ENCODE measurements at places on chromosomes 12 and 14.

- no peak for DNase-seq
Observed at GRCh38 chr12:14589169-14590004, 21.7 kb upstream of the PLBD1 start.

DNA sequence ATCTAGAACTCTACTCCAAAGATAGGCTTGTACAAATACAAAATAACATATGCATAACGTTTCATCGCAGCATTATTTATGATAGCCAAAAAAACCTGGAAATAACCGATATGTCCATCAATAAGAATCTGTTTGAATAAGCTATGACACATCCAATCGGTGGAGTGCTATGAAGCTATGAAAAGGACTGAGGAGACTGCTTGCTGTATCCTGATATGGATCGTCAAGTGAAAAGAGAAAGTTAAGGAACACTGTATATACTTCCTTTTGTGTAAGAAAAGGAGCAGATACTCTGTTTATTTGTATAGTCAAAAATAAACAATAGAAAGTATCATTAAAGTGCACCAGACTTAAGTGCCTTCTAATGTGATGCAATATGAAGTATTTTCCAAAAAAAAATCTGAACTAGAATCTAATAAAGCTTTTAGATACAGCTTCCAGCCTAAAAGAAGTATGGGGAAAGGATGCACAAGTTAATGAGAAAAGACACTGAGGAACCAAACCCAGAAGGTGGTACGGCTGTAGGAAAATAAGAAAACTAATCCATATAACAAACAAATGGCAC, 645 bp upstream of the KLHDC1 start:
- DNase-seq = no peak

DNA sequence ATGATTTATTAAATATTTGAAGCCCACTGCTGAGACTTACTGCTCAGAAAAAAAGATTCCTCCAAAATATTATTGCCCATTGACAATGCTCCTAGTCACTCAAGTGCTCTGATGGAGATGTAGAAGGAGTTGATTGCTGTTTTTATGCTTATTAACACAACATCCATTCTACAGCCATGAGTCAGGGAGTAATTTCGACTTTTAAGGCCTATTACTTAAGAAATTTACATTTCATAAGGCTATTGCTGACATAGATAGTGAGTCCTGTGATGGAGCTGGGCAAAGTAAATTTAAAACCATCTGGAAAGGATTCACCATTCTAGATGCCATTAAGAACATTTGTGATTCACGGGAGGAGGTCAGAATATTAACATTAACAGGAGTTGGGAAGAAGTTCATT, 5.2 kb downstream of the KCNJ8 start:
- DNase-seq = no peak

DNA sequence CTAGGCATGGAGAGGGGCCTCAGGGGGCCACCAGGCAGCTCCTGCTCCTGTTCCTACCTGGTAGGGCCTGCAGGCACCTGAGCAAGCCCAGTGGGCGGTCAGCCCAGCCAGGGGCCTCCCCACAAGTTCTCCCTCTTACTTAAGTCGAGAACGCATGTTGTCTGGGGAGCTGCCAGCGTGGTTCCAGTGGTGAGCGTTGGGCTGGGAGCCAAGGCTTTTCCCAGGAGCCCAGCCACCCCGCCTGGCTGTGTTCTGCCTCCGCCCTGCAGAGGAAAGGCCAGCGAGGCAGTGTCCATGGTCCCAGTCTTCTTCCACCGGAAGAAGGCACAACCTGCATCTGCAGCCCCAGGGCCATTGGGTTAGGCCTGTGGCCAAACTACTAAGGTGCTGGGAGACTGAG, 1.4 kb downstream of the C14orf180 start:
- DNase-seq = no peak

DNA sequence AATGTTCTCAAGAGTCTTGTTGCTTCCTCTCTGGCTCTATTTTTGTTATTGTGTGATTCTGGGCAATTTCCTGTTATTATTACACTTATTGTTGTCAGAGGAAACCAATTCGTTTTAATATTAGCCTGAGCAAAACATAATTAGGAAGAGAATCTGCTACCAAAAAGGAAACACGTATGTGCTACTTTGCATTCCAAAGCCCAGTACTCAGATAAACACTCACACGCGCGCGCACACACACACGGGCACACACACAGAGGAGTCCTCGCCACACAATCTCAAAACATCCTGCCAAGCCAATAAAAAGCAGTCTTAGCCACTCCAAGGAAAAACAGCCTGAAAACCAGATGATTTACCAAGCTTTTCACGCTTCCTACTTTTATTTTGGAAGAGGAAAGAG, 400.7 kb downstream of the NUAK1 start:
- DNase-seq = no peak

- peak; percentile 38 for DNase-seq
Observed at GRCh38 chr12:118038137-118038536, 21.6 kb downstream of the RFC5 start.

GRCh38 chr12:101414533-101415119, 7.1 kb upstream of the ARL1 start:
- peak; percentile 44 for DNase-seq

GRCh38 chr12:66354291-66354690, 52.0 kb downstream of the HELB start:
- DNase-seq = no peak

DNA sequence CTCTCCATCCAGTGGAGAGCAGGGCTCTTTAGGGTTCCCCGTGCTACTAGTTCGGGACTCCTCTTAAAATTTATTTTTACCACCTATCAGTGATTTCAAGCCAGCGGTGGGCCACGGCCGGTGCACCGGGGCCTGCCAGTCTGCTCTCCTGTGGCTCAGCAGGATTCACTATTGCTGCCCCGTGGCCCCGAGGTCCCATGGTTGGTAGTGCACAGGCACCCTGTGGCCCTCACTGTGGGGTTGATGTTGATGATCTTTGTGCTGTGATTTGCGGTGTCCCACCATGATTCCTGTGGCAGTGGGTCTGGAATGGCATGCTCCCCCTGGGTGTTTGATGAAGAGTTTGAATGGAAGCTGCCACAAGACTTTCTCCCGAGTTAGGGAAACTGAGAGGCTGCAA, 12.6 kb upstream of the MEG3 start:
- no peak for DNase-seq

DNA sequence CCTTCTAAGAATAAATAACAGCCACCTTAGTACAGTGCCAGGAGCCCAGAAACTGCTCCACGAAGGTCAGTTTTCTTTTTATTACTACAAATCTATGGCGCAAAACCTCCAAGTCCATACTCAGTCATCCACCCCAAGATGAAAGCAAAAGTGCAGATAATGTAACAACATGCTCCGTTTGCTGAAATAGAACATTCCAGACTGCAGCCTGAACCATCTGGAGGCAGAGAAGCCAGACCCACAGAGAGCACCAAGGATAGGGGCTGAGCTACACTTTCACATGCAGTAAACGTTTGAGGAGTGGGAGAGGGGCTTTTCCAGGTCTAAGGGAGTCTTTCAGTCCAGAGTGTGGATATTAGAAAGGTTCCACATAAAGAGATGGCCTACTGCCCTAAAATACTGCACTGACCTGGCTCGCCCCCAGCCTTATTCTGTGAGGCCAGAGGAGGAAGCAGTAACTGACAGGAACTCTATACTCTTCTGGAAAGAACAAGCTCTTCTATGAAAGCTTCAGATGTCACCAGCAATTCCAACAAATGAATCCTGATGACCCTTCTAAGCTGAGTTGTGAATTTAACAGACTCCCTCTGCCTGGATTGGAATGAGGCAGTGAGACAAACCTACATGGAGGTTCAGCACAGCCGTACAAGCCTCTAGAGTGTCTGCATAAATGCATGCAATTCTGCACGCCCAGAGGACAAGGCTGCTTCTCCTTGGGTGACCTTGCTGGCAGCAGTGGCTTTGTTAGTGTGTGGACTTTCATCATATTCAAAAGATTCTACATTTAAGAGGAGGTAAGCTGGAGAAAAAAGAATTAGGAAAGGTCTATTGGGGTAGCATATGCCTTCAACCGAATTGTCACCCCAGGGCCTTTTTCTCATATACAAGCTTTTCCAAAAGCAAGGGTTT, 153.9 kb upstream of the EGLN3 start:
- DNase-seq = no peak

DNA sequence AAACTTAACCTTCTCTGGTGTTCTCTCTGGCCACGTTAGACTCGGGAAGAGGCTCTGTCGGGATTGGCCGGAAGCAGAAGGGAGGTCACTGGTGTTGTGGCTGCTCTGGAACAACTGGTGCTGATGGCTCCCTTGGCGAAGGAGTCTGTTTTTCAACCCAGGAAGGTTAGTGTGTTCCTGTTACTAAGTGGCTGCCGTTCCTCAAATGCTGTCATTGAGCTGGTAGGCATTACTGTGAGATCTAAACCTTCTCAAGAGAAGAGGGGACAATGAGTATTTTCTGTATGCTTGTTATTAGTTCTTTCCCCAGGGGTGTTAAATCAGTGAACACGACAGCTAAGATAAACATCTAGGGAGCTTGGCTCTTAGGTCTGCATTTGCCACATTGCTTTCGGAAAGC, 18.3 kb downstream of the POP5 start:
- DNase-seq = no peak

GRCh38 chr14:30118992-30119640, 191.5 kb upstream of the PRKD1 start:
- no peak for DNase-seq

DNA sequence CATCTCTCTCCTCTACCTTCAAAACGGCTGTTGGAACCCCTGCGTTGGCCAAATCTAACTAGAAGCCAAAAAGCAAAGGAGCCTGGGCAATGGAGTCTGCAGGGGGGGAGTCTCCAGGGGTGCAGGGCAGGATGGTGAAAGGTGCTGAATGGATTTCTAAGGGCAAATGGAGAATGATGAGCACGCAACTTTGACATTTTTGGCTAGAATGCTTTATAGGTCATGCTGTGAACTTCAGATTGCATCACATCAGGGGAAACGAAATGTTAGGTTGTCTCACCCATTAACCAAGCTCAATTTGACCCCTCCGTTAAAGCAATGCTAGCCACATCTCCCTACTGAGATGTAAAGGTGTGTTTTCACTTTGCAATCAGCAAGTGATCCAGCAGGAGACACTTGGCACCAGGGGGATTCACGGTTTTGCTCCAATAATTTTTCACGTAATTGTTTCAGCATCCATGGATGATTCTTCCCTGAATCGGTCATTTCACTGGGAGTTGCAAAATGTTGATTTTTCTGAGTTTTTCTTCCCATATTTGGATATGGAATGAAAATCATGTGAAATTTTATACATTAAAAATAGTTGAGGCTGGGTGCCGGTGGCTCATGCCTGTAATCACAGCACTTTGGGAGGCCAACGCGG, 78.0 kb upstream of the MDM1 start:
- DNase-seq = no peak

DNA sequence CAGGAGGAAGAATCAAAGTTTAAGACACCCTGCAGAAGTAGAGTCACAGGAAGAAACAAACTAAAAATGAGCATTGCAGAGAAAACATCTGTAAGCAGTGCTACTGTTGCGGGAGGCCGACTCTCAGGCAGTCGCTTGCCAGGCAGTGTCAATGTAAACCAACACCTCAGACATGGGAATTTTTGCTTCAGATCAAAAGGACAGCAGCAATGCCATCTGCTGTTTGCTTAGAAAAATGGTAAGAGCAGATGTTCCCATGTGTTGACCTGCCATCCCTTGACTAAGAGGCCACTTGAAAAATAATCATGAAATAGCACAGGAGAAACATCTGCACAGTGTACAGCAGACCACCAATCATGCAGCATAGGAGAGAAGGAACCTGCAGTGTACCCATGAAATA, 196.6 kb downstream of the SLC25A21 start:
- DNase-seq = peak; percentile 61

DNA sequence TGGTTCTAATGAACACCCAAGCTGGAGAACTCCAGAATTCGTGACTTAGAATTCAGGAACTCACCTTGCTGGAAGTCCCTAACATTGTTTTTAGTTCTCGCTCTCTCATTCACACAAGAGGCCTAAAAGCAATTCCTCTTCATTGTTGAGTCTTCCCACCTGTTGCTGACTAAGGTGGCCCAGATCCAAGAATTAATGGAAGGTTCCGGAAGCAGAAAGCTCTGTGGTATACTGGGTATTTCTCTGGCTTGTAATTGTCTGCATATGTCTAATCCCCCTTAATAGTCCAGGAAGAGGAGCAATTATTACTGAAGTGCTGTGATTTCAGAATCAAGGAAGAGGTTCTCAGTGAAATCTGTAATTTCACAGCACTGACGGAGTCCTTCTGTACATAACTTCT, 31.4 kb downstream of the TMEM233 start:
- DNase-seq = peak; percentile 61

GRCh38 chr14:68513137-68513536, 279.7 kb downstream of the ZFP36L1 start:
- no peak for DNase-seq

DNA sequence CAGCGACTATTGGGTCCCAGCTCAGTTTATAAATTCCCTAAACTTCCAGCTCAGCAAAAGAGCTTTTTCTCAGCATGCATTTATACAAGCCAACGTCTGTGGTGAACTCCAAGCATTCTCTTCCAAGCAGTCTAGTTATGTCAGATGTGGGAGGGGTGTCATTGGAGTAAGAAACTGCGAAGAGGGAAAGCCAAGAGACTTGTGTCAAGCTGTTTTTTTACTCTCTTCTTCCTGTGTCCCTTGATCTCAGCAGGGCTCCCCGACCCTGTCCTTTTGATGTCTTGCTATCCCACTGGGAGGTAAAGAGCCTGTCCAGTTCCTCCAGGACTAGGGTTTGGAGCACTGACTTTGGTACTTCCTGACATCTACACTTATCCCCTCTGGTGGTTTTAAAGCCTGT, 69.0 kb downstream of the PPM1H start:
- no peak for DNase-seq

- no peak for DNase-seq
Observed at GRCh38 chr12:4700621-4701026, 19.6 kb upstream of the GALNT8 start.

DNA sequence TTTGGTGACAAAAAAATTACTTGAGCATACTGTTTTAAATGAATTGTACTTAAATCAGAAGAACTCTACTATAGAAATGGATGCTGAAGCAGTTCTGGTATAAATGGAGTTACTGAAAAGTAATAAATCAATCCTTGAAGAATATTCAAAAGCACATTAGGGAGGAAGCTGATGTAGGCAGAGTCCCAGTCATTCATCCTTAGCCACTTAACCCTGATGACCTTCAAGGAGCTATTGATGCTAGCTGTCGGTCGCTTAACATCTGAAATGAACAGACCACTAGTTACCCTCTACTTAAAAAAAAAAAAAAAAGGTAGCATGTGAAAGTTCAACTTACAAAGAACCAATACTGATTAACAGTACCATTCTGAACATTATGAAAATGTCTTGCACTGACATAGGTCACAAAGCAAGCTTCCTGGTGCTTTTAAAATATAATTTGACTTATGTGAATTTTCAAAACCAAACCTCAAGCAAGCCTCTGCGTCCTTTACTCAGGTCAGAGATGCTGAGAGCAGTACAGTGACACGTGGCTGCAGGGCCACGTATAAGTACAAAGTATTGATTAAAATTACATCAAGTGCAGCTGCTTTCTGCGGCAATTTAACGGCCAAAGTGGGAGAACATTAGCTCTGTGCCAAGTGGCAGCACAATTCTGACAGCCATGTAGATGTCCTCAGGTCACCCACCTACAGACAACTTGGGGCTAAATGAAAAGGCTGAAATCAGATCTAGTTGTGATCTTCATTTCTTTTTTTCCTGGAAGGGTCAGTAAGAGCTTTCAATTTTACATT, 18.1 kb downstream of the PPM1H start:
- DNase-seq = peak; percentile 23

Data from NCI-H187 treated with DMSO at 0.1 percent for 48 hours (cell line).